ENCODE measurements at places on chromosomes 6 and 20.

GRCh38 chr6:107132330-107132954, 17.1 kb upstream of the BEND3 start:
- DNase-seq = no peak

DNA sequence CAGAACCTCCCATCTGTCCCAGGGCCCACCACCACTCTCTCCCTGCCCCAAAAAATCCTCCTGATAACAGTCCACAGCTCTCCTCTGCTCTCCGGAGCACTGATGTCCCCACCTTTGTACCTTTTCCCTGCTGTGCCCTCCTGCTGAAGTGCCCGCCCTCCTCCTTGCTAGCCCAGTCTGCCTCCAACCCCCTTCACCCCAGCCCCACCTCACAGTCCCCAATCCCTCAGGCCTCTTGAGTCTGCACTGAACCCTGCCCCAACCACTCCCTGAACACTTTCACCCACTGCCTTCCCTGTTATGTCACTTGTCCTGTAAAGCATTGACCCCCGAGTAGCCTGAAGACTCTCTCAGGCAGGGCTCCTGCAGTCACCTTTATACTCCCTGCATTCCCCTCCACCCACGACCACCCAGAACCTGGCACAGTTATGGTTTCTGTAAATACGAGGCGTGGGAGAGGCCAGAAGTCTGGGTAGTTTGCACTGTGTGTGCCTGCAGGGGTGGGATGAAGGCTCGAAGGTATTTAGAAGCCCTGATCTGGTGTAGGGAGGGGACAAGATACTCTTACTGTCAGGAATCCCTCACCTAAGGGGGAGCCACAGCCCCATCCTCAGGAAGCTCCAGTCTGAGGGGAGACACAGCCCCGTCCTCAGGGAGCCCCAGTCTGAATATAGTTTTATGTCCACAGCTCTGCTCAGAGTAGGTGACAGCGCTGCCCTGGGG, 5.4 kb downstream of the GLP1R start:
- no peak for DNase-seq

- DNase-seq = no peak
These were observed 220.1 kb upstream of the GGTLC1 start for GRCh38 chr20:24208652-24209051.

- DNase-seq = no peak
These were observed 403.9 kb upstream of the JARID2 start for GRCh38 chr6:14841901-14842421.

GRCh38 chr6:147709396-147710272, 201.1 kb downstream of the SAMD5 start:
- DNase-seq = no peak

GRCh38 chr6:158606935-158607334, 37.6 kb downstream of the DYNLT1 start:
- no peak for DNase-seq

DNA sequence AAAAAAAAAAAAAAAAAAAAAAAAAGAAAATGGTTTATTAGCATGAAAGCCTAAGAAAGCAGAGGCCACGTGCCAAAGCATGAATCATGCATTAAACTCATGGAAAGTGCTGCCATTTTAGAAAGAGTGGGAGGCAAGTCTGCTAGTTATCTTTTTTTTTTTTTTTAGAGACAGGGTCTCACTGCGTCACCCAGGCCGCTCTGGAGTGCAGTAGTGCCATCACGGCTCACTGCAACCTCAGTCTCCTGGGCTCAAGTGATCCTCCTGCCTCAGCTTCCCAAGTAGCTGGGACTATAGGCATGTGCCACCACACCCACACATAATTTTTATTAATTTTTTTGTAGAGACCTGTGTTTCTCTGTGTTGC, 5.2 kb downstream of the VWA7 start:
- no peak for DNase-seq

GRCh38 chr6:26300043-26300331, 65.0 kb upstream of the BTN3A2 start:
- DNase-seq = no peak

DNA sequence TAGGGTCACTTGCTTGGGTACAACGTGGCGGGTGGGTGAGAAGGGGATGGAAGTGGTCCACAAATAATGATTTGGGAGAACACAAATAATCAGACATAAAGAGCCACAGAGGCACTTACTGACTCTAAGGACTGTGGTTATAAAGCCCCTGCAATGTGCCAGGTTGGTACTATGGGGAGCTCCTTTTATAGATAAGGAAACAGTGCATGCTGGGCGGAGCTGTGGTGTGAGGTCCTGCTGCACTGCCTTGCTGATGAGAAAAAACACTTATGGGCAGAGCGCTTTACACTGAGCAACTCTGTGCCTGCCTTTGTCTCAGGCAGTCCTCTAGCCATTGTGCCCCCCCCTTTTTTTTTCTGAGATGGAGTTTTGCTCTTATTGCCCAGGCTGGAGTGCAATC, 29.1 kb upstream of the SCRT2 start:
- no peak for DNase-seq

GRCh38 chr6:19100752-19101151, 713.6 kb downstream of the RNF144B start:
- no peak for DNase-seq

- DNase-seq = no peak
These were observed 141.9 kb upstream of the ENPP5 start for GRCh38 chr6:46312654-46313053.

DNA sequence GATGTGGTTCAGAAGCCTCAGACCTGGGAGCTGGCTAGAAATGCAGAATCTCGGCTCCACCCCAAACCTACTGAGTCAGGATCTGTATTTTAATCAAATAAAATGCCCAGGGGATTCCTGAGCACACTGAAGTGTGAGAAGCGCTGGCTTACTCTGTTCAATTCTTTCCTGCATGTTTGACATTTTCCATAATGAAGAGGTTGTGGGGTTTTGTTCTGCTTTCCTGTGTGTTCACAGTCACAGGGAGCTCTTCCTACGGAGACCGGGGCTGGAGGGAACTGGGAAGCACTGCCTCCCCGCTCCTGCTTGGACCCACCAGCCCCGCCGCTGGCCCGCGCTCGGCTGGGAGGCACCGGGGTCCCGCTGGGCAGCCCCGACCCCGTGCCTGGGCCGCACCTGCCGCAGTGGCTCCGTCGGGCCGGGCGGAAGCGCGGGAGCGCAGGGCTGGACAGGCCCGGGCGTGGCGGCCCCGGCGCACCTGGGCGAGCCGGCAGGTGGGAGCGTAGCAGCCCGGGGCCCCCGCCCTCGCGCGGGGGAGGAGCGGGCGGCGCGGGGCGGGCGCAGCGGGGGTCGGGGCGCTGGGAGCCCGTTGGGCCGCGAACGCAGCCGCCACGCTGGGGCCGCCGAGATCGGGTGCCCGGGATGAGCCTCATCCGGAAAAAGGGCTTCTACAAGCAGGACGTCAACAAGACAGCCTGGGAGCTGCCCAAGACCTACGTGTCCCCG, at the start of gene MAPK13:
TSS of gene MAPK13 (plus strand) at position 573 of the 726 bp plus-strand sequence. CDS start at position 643, 70 bp downstream.
- DNase-seq = no peak

- DNase-seq = no peak
These were observed 261.2 kb downstream of the ADGB start for GRCh38 chr6:146859795-146860495.

DNA sequence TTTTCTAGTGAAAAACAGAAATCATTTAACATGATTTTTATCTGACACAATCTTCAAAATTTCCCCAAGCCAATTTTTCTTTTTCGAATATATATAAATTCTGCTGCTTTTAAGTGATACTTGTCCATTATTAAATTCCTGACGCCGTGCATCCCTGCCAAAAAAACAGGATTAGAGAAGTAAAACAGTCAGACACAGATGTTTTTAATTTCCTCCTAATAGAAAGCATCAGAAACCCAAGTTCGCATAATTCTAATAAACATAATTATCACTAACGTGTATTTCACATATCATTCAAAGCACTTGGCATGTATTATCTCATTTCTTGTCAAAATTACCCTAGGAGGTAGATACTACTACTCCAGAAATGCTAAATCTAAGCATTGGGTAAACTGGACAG, 179.5 kb downstream of the ZFP64 start:
- no peak for DNase-seq

DNA sequence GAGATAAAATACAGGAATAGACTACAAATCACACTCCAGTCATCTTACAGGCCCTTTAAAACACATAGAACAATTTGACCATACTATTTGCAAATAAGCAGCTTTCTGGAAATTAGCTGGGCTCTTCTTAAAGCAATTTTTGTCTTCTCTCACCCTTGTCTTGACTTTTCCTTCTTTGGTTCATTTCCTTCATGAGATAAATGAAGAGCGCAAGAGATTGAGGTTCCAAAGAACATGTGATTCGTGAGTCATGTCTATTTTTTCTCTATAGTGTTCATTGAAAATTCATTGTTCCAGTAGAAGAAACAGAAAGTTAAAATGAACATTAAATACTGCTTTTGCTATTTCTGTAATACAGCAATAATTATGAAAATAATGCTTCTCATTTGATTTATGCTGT, 33.9 kb downstream of the PRDM1 start:
- no peak for DNase-seq

DNA sequence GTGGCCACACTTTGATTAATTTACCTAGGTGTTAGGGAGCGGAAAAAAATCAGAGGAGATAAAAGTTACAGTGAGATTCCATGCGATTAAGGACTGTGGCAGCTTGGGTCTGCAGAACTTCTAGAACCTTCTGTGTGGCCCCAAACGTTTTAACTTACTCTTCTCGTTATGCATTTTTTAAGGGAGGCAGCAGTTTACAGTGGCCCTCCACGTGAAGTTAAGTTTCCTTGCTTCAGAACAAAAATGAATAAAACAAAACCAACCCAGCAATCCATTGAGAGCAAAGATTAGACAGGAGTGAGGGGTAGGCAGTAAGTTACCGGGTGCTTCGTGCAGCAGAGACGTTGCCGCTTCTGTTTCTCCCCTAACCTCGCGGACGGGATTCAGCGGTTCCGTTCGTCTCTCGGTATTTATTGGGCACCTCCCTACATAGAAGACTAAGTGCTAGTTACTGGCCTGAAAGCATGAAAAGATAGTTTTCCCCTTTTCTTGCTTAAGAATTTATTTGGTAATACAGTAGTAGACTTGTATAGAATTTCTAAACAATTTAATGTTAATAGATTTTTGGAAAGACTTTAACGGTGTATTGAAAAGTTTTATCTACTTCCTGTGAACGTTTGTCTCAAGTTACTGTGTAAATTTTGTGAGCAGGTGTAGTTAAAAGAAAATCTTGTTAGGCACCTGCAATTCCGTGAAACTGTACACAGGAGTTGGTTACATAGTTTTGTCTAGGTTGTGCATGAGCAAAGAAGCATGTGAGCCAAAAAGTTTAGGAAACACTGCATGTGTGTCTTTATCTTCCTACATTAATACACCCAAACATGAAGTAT, 1.1 kb downstream of the BAG2 start:
- peak; percentile 11 for DNase-seq

DNA sequence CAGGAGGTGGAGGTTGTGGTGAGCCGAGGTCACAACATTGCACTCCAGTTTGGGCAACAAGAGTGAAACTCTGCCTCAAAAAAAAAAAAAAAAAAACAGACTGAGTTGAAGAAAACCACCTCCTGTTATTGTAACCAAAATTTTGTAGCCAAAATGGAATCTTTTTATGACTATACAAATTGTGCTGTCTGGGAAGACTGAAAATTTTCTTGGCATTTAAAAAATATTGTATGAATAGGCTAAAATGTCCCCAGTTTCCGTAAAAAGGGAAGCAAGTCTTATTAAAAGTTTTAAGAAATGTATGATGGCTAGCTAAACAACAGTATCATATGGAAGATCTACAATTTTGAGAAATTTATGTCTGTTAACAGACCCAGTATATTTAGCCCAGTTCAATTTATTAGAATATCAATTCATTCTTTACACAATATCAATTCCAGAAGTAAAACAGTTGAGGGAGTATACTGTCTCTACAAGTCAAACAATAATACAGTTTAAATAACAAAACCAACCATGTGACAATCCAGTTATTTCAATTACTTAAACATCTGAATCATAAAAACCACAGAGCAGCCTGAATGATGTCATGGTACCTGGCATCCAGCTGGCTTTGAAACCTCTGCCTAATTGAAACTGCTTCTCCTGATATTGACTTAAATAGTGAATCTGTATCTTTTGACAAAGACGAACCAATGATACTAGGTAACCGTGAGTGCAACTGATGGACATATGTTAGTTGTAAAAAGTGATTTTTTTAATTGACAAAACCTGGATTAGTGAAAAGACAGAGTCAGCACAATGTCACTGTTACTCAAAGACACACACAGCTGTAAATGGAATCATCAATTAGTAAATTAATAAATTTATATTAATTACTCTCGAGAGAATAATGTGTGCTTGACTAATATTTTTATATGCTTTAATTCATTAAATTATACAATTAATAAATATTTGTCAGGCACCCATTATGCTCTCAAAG, 166.6 kb upstream of the MARCKS start:
- no peak for DNase-seq

GRCh38 chr6:39341937-39342336, 19.4 kb upstream of the KCNK16 start:
- no peak for DNase-seq

- DNase-seq = no peak
These were observed 33.7 kb downstream of the PYGB start for GRCh38 chr20:25281541-25281991.

GRCh38 chr6:106422534-106422933, 62.0 kb downstream of the CRYBG1 start:
- DNase-seq = no peak

DNA sequence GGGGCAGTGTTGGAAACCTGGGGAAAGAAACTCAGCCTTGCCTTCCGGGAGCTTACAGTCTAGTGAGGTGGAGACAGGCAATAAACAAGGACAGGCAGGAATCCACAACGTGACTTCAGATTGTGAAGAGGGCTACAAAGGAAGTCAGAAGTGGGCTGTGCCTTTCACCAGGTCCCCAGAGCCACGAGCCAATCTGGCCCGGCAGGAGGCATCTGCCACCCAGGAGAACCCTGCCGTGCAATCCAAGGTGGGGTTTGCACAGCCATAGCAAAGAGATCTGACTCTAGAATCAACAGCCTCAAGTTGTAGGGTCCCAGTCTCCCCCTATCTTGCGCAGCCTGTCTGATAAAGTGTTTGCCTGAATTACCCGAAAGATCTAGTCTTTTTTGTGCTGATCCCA, 5.5 kb downstream of the SLC32A1 start:
- DNase-seq = no peak

All from stimulated activated CD4-positive, alpha-beta T cell treated with anti-CD3 and anti-CD28 coated beads, Interleukin-1b, Interleukin-23, amount 100 ng/mL, for 24 hours (primary cell).